Activated naive CD8-positive, alpha-beta T cell treated with anti-CD3 and anti-CD28 coated beads, Interleukin-2, amount 10 ng/mL, durations not matched to agents 7 days and 5 days (primary cell): ENCODE measurements at places on chromosomes 2 and 18. TPM values are rescaled to one million over a fixed set of nuclear protein-coding genes. Genes with fewer than 3 reads are reported as not detected.

DNA sequence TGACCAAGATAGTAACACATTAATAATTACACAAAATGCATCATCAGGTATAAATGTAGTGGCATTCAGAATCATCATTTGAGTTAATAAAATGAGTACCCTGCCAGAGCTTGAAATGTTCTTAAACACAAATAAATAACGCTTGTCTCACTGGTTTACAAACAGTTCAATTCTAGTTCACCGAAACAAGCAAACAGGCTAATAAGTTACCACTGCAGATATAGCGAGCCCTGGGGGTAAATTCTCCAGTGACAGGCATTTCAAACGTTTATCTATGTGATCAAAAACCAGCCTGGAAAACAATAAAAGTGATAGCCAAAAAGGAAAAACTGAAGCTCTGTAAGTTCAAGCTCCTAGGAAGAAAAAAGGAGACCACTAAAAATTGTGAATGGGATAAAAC lies 152.6 kb downstream of the THADA start:
- no peak for DNase-seq

- no peak for DNase-seq
These were observed 64.1 kb downstream of the BCL2L11 start for GRCh38 chr2:111184725-111185310.

GRCh38 chr2:23700627-23701026 lies 226.3 kb downstream of the ATAD2B start:
- DNase-seq, result no peak

DNA sequence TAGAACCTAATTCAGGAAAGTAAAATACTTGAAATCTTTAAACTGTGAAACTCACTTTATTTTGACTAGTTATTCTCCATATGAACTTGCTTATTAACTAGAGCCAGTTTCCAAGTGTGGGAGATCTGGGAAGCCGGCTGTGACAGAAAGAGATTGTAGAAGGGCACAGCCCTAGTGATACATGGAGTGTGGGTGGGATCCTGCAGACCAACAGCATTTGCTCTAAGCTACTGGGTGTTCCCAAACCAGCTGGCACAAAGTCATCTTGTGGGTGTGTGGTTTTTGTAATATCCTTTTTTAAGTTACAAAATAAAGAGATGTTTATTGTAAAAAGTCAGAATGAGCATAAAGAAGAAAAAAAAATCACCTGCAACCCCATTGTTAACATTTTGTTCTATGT lies 3.4 kb downstream of the DUSP19 start:
- DNase-seq, result no peak

- no peak for DNase-seq
These were observed 173.7 kb downstream of the CELF4 start for GRCh38 chr18:37391698-37392548.

DNA sequence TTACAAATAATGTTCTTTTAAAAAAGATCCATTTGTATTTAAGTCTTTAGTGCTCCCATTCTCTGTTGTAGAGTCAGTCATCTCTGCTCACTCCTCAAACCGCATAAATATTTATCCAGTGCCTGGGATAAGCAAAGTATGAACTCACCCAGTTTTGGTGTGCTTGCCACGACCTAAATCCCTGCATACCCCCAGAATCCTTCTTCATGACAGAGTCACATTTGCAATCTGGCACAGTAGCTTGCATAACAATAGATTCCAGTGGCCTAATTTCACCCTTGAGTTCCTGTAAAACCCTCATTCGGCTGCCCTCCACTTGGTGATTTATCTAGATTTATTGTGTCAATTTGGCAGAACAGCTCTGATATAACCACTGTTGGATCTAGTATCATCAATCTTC lies 92.9 kb downstream of the DTNA start:
- DNase-seq, result no peak

GRCh38 chr2:218860950-218861381 lies 1.4 kb downstream of the WNT6 start:
- peak; percentile 25 for DNase-seq

GRCh38 chr18:13452388-13452811 lies 233.8 kb downstream of the LDLRAD4 start:
- DNase-seq, result no peak

DNA sequence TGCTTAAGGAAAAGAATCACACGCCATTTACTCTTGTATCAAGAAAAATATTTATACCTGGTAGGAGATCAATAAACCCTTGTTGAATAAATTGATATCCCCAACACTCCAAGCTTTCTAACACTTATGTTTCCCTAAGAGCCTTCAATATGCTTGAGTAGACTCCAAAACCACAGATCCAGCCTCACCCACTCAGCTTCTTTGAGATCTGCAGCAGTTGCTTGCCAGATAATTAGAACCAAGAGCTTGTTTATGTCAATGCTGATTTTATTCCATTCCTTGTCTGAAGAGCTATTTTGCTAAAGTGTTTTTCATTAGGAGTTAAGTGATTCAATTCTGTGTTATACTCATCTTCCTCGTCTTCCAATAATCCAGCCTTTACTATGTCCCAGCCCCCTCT lies 26.3 kb upstream of the CRIM1 start:
- no peak for DNase-seq

- DNase-seq, result no peak
These were observed 15.4 kb upstream of the MIB1 start for GRCh38 chr18:21725201-21725600.

GRCh38 chr2:96882230-96882629 lies 12.3 kb upstream of the SEMA4C start:
- DNase-seq, result no peak

GRCh38 chr2:49236316-49236715 lies 82.0 kb upstream of the FSHR start:
- no peak for DNase-seq

DNA sequence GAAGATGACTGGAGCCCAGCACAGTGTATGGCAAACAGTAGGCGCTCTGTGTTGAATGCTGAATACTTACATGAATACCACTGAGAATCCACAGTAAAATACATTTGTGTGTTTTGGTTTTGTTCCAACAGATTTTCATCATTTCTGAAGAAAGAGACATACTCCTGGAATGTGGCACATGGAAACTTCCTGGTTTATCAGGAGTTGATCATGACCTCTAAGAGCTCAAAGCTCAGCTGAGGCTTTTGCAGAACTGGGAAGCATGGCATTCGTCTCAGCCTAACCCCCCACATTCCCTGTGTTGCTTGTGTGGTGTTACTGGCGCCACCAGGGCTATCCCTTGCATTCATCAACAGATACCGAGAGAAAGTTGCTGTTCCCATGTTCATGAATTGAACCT lies 316.9 kb upstream of the REV1 start:
- no peak for DNase-seq

DNA sequence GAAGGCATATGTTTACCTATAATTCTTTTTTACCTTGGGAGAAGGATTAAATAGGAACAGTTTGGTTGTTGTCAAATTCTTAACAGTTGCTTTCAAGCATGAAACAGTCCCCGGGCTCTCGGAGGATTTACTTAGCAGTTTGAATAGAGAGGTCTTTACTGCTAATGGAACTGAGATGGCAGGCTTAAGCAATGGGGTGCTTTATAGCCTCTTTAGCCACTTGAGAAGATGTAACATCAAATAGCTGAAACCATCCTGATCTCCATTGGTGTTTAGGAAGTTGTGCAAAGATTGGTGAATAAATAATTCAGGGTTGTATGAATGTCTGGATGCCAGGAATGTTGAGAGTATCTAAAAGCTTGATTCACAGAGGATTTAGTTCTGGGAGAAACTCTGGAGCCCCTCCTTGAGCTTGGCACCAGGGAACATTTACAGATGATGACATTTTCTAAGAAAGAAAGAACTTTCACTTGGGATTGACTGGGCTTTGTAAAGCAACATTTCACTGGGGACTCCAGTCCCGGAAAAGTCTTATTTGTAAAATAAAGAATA lies 51.9 kb downstream of the PTPRM start:
- no peak for DNase-seq

CHRNG gene
- not detected for total RNA-seq

RMC1 gene
- 58.3 TPM for total RNA-seq
